ENCODE measurements at places on chromosomes 2 and 18. TPM values are rescaled to one million over a fixed set of nuclear protein-coding genes. Genes with fewer than 3 reads are reported as not detected.

GRCh38 chr2:119359774-119360173 lies 6.9 kb downstream of the C2orf76 start:
- no peak for DNase-seq

GRCh38 chr2:38549851-38550250 lies 52.9 kb downstream of the HNRNPLL start:
- no peak for DNase-seq

DNA sequence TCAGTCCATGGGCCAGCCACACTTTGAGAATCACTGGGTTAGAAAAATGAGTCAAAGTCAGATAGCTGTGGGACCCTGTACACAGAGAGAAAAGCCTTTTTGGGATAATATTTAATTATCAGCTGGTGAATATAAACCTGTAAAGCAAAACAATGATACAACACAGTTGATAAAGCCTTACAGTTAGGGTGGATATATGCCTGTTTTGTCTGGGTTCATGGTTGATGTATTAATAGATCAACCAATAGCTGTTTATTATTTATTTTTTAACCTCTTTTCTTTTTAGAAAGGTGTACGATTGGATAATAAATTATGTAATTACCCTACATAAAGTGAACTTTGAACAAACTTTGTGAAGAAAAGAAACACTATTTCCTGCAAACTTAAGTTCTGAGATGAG lies 145.6 kb downstream of the TDRD15 start:
- DNase-seq: no peak

DNA sequence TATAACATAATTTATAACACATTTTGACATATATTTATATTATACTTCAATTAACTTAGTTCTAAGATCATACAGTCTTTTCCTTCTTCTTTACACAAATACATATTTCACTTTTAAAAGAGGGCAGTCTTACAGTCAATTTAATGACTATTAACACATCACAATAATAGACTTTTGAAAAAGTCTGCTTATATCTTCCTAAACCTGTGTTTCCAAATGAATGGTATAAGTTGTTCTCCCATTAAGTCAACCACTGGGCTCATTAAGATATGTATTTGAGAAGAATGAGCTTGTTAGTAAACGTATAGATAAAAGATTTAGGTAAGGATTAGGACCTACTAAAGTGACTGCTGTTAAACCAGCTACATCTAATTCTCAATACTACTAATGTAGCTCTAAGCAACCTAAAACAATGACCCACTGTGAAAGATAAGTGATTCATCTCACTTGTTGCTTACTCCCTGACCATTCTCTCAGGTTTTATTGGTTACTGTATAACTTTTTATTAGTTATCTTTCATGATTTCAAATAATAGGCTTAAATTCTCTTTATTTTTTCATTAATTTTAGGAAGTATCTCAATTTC lies 27.0 kb downstream of the SLC40A1 start:
- DNase-seq: no peak

DNA sequence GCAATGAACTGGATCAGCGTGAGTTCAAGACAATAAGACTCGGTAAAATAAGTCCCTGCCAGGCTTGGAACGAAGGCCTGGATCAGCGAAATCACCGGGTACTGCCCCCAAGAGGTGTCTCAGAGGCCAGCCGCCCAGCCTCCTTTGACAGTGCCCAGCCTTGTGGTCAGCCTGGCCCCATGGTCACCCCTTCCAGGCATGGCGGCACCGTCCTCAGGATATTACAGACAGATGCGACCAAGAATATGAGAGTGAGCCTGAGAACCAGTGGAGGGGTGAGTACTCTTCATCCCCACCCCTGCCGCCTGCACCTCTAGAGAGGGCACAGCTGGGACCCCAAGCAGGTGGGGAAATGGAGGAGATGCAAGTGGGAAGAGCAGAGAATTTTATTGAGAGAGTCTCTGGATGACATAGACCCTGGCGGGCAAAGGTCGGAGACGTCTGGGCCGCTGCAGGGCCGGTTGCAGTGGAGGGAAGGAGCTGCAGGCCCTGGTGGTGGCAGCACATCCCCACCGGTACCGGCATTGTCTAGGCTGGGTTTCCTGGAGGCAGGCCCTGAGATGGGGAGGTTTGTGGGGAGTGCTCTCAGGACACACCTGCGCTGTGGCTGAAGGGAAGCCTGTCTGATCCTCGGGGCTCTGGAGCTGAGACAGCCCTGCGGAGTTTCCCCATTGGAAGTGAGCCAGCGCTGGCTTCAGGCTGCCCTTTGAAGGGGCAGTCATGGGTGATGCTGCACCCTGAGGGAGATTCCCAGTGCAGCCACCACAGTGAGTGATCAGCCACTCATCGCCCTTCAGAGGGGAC lies 190.0 kb downstream of the SEPTIN10 start:
- no peak for DNase-seq

DNA sequence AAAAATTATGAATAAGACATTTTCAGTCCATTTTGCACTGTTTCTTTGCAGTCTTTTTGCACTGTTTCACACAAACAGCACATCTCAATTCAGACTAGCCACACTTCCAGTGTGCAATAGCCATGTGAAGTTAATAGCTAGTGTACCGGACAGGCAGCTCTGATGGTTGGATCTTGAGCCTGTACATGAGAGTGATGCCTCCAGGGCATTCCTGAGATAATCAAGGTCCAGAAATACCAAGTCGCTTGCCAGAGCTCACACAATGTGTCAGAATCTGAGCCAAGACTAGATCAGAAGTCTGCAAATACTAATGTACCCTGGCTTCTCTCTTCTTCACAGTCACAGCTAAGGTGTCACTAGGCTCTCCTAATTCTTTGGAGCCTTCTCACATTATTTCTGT lies 180.2 kb downstream of the OSR1 start:
- peak; percentile 2 for DNase-seq

GRCh38 chr2:159362816-159363251 lies 76.3 kb upstream of the WDSUB1 start:
- DNase-seq: no peak

GRCh38 chr2:85584354-85584856 lies at the start of gene VAMP5:
TSS of gene VAMP5 (plus strand) at chr2:85584431. CDS start at chr2:85584491, 60 bp downstream.
- DNase-seq: no peak

GRCh38 chr2:63434024-63435001 lies 154.0 kb downstream of the WDPCP start:
- DNase-seq: no peak

DNA sequence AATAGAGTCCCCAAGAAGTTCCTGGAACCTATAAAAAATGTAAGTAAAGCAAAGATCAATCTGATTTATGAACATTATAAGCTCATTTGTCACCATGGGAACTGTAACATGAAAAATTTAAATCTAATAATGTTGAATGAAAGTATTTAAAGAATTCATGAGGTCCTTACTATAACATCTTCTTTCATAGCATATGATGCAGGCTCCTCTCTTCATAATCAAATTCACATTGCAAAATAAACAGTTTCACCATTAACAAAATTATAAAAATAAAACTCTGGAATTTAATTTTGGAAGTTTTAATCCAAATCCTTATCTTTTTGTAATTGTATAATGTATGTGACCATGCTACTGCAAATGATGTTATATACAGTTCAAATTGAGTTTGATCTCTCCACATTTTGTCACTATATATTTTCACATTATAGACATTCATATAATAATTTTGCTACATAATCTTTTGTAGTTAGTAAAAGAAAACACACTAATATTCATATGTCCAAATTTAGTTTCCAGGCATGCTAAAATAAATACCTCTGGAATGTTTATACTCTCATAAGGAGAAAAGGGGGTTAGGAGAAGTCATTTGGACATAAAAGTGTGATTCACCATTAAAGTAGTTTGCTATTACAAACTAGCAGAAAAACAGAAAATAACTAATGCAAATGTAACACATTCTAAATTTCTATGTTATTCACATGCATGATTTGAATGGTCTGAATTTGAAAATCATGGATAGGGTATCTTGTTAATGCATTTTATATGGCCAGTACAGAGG lies 954.1 kb downstream of the DSC3 start:
- no peak for DNase-seq

DNA sequence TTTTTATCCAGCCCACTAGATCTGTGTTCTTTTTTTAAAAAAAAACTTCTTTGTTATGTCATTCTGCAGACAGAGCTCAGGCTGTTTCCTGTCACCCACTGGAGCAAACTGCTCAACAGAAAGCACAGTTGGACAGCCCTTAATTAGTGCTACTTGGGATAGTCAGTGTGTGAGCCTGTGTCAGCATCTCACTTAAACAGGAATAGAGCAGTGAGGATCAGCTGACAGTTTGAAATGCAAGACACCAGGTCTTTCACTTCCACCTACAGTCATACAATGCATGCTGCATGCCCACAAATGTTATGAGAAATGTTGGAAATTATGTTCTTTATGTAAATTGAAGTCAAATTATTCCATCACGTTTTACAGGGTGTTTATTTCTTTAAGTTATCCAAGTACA lies 174.9 kb downstream of the NR4A2 start:
- no peak for DNase-seq

GRCh38 chr2:3222636-3223035 lies 155.0 kb downstream of the EIPR1 start:
- no peak for DNase-seq

GRCh38 chr2:96136129-96136720 lies 2.1 kb downstream of the ASTL start:
- no peak for DNase-seq

DNA sequence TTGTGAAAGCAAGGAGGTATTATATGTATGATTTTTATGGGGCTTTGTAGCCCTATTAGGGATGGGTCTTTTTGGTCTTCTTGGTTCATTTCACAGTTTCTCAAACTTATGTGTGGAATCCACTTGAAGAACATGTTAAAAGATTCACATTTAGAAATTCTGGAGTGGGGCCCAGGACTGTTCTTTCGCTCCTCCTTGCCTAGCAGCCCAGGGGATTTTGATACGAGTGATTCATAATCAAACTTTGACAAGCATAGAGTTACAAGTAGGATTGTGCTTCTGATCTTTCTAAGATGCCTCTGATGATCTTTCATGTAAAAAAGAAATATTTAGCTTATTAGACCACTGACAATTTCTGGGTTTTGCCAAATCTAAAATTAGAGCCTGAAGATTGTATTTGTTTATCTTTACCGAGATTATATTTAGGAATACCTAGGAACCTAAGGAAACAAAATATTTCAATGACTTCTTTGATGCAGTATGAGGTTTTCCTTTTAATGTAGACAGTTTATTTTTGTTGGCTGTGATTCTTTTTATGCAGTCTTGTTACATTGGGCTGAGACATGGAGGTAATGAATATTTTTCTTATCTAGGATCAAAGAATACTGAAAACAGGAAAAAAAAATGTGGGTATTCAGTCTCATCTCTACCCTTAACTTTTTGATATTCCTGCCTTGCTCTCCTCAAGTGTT lies 324.0 kb downstream of the PARD3B start:
- DNase-seq: no peak

DNA sequence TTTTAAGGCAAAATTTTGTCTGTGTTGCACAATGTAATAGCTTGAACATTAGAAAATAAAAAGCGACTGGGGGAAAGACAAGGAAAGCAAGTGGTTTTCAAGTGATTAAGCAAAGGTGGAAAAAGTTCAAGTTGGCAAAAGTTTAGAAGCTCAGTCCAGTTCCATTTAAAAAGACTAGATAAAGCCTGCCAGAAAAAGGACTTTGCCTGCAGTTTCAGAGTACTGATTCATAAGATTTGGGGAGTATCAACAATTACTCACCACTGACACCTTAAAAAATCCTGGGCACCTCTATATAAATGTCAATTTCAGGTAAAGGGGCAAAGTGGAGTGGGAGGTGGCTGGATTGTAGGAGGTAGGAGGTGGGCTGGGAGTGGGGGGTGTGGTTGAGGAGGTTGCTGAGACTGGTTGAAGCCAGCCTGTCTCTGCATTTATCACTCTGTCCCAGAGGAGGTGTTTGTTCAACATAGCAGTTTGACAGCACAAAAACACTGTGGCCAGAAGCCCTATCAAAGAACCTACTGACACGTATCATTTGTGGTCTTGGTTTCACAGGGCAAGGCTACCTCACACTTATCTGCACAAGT lies 14.6 kb downstream of the ZEB2 start:
- no peak for DNase-seq

The GAL3ST2 gene
- 0.45 TPM for total RNA-seq

The PSMA8 gene
- total RNA-seq: not detected

All from cerebellum (tissue), 4 donors.